ENCODE measurements at places on chromosomes 6 and 20. TPM values are rescaled to one million over a fixed set of nuclear protein-coding genes. Genes with fewer than 3 reads are reported as not detected.
A peak's percentile ranks its signal among the peaks of the same experiment; 100 is the strongest.

GRCh38 chr20:49199729-49200293 is 11.7 kb upstream of the STAU1 start:
- no peak for DNase-seq

- DNase-seq, result no peak
Measured at GRCh38 chr20:19897891-19898290, 119.3 kb upstream of the NAA20 start.

- no peak for DNase-seq
Measured at GRCh38 chr20:44181611-44182010, 5.4 kb downstream of the JPH2 start.

DNA sequence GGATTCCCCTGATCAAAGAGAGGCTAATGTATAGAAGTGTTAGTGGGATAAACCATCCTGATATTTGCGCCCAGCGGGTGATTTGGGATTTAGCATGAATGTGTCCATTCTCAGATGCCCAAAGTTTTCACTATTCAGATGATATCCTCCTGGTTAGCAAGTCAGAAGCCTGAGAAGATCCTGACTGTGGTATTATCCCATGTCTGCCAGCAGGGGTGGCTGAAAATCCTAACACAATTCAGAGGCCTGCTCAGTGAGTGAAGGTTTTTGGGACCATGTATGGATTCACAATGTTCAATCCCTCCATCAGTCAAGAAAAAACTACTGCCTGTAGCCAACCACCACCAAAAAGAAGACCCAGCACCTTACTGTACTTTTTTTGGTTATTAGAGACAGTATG is 34.1 kb upstream of the SPACA1 start:
- no peak for DNase-seq

GRCh38 chr6:135012764-135013163 is 41.9 kb downstream of the HBS1L start:
- no peak for DNase-seq

- DNase-seq, result no peak
Measured at GRCh38 chr6:46325561-46326530, 155.1 kb upstream of the ENPP5 start.

- no peak for DNase-seq
Measured at GRCh38 chr20:19313342-19314069, 101.1 kb downstream of the SLC24A3 start.

DNA sequence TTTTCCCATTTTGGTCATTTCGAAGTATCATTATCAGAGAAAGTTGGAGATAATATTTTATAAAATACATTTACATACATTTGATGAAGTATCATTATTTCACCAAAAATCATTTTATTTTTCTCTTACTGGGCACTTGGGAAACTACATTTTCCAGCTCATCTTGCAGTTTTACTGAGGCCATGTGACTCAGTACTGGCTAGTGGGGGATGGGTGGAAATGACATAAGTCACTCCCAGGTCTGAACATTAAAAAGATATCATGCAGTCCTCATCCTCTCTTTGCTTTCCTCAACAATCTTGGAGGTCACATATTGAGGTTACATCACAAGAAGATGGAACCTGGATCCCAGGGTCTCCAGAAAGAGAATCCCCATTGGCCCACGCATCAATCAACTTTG is 84.1 kb downstream of the CD24 start:
- DNase-seq, result no peak

DNA sequence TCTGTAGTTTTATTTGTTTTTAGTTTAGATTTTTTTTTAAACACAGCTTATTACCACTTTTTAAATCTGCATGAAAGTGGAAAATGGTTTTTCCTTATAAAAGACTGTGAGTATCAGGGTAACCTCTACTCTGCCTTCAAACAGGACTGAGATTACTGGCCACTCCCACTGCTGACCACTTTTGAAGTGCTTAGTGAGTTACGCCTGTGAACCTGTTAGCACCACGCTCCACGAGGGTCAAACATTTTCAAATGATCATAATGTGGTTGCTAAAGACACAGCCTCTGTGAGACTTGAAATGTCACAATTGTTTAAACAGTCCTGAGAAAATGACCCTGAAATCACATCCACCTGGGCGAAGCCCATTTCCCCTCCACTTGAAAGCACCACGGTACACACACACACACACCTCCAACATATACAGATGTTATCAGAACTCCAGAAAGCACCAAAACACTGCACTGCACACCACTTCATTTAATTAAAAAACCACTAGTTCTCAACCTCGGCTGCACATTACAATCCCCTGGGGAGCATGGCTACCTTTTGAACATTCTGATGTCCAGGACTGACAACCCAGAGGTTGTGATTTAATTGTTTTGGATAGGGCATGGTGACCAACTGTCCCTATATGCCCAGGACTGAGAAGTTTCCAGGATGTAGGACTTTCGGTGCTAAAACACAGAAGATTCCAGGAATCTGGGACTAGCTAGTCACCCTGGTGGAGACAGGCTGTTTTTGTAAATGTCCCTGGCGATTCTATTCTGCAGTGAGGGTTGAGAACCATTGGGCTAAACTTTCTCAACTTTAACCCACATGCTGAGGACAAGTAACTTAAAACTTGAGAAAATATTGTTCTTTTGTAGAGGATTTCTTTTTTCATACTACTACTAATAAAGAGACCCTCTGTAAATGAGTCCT is 176.4 kb upstream of the MYLIP start:
- DNase-seq, result no peak

- DNase-seq, result peak; percentile 87
Measured at GRCh38 chr6:151160929-151161757, 78.6 kb upstream of the AKAP12 start.

GRCh38 chr6:143090314-143091044 is 29.8 kb downstream of the AIG1 start:
- DNase-seq, result no peak

DNA sequence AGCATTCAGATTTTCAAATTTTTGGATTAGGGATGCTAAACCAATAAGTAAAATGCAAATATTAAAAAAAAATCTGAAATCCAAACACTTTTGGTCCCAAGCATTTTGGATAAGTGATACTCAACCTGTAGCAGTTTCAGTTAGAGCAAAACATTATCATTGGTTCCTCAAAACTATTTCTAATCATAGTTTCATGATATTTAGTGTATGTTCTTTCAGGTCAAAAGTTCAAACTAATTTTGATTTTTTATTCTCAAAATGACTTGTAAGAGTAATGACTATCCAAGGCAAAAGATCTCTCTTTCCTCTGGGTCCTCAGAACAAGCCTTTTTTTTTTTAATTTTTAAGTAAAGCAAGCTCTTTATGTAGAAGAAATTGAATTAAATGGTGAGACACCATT is 64.0 kb upstream of the TFB1M start:
- DNase-seq, result no peak

DNA sequence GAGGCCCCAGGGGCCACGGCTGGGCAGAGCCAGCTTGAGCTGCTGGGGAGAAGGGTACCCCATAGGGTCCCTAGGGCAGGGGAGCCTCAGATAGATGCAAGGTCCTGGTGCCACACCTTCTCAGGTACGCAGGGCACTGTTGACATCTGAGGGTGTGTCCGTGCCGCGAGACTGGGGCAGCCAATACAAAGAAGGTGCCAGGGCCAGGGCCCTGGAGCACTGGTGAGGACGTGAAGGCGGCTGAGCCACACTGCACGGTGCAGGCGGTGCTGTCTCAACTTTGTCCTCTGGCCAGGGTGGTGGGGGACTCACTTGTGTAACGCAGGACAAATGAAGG is 649 bp upstream of the LRRC73 start:
- peak; percentile 49 for DNase-seq

DNA sequence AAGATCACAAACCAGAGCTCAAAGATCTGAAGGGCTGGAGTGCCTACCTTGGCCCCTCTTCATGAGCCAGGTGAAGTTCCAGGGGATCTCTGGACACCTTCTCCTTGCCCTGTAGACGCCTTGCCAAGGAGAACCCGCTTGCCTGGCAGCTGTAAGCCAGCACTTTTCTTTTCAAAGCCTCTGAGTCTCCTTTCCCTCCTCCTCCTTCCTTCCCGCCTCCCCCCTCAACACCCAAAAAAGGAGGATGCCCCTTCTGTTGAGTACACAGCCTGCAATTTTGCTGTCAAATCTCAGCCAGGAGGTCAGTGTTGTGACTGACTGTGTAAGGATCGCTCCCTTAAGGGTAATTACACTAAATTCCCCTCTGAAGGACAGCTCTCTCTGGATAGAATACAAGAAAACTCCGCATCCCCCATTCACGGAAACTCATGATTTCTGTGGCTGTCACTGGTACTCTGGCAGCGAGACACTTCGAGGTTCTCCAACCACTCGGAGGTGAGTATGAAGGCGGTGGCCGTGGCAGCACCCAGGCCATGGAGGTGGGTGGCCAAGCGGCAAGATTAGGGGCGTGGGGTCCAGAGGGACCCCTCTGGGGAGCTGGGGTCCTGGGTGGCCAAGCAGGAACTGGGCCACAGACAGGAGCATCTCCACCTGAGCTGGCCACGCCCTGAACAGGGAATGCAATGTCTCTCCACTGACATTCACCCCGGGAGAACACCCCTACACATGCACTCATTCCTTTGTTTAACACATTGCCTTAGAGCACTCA is 23.2 kb upstream of the FOXP4 start:
- DNase-seq, result no peak

- peak; percentile 62 for DNase-seq
Measured at GRCh38 chr6:111604259-111605099, 1.2 kb downstream of the TRAF3IP2 start.

DNA sequence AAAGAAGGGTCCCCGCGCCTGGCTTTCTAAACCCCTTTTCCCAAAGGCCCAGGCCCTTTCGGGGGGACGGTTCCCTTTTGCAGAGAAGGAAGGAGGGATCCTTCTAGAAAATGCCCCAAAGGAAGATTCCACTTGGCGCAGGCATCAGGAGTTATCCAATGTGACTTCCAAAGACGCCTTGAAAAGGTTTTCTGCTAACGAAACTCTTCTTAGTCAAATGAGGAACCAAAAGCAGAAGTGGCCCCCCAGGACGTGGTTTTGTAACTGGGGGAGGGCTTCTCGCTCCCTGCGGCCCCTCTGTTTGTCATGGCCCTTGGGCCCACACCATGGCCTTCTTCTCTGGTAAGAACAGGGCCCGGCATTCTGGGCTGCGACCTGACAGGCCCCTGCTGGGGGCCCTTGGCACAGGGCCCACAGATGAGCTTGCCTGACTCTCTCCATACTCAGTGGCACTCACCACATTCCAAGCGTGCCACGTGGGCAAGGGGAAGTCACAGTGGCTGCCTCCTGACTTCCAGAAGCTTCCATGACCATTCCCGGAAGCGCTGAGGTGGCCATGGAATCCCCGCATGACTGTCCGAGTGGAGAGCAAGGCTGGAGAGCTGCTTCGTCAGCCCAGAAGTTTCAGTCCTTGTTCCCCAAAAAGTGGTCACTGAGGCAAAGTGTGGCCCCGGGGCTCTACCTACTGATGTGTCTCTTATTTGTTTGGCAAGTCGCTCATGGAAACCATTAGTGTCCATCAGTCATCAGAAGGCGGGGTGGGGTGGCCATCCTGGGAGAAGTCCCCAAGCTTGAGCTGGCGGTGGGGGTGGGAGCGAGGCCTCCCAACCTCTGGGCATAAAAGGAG is 834 bp upstream of the CTSZ start:
- DNase-seq, result peak; percentile 48

DNA sequence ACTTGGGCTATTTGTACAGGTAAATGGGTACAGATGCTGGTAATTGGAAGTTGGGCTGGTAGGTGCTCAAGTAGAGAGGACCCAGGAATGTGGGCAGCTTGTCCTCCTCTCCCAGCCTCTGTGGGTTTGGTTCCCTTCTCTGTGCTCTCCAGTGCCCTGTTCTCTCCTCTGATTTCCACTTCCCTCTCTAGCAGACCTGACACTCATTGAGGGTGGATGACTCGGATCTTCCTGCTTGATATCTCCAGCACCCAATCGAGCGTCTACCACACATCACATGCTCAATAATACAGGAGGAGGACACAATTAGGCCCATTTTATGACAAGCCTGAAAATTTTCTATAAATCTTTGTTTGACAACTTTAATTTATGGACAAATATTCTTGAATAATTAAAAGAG is 23.7 kb downstream of the CST1 start:
- DNase-seq, result no peak

GRCh38 chr6:47135772-47136171 is 93.6 kb upstream of the ADGRF1 start:
- no peak for DNase-seq

DNA sequence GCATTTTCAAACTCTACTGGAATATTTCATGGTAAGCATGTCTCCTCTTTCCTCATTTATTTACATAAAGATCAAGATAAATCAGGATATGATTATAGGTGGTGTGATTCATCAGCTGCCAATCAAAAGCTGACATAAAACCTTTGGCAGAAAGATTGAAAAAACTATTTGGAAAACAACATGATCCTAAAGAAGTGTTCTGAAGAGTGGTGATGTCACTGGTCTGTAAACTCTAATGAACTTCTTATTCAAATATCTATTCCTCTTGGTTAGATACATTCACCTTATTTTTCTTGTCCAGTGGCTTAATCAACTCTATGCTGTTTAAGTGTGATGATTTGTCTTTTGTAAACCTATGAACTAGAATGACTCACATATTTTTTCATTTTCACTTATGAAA is 535.5 kb upstream of the CITED2 start:
- no peak for DNase-seq

DNA sequence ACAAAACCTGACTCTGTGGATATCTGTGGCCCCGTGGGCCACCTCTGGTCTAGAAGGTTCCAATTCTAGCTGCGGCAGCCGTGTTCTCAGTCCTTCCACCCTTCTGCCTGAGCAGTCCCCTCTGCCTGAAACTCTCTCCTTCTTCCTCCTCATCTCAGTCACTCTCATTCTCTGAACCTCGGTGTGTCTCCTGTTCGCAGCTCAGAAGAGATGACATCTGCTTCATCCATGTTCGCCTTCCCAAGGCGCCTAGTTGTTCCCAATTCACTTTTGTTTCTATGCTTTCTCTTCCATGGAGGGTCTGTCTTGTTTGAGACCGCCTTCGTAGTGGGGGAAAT is 95.5 kb downstream of the CEBPB start:
- DNase-seq, result no peak

DNA sequence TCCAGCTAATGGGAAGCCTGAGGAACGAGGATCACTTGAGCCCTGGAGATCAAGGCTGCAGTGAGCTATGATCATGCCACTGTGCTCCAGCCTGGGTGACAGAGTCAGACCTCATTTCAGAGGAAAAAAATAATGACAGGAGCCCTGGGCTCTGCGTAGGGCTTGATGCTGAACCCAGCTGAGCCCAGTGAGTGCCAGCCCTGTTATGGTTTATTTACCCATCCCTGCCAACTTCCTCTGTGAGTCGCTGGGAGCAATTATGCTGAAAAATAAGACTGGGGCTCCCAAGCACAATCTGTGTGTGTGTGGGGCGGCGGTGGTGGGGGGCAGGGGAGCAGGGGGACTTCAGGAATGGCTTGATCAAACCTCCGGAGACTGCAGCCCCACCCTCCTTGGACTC is 75.9 kb upstream of the PMEPA1 start:
- no peak for DNase-seq

GRCh38 chr20:32018269-32019155 is 8.3 kb downstream of the CCM2L start:
- peak; percentile 33 for DNase-seq

GRCh38 chr20:3011752-3012151 is 31.7 kb upstream of the GNRH2 start:
- no peak for DNase-seq

The FAM184A gene
- total RNA-seq, result 1.0 TPM

The RBBP8NL gene
- 6.2 TPM for total RNA-seq

The WFDC2 gene
- total RNA-seq, result 144 TPM

The HIVEP2 gene
- 16.5 TPM for total RNA-seq

The VSX1 gene
- total RNA-seq, result not detected

The FAM217A gene
- total RNA-seq, result 0.09 TPM

The SLC32A1 gene
- not detected for total RNA-seq

The RBM24 gene
- 4.2 TPM for total RNA-seq

The QKI gene
- total RNA-seq, result 80.0 TPM

The MTFR2 gene
- 0.58 TPM for total RNA-seq

The CDSN gene
- total RNA-seq, result 0.17 TPM

The MOG gene
- total RNA-seq, result not detected

The PTCHD4 gene
- total RNA-seq, result not detected
